ENCODE measurements at places on chromosomes 7 and 10.

GRCh38 chr7:28455486-28455885 is 43.2 kb downstream of the CREB5 start:
- no peak for DNase-seq

DNA sequence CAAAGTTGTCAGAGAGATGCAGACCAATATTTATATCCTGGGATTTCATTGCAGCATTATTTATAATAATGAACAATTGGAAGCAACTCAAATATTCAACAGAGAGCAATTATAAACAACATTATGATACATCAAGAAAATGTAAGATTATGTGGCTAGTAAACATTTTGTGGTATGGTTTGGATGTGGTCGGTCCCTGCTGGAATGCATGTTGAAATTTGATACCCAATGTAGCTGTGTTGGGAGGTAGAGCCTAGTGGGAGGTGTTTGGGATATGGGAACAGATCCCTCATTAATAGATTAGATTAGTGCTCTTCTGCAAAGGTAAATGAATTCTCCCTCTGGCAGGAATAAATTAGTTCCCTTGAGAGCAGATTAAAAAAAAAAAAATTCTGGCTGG is 350.9 kb downstream of the ANKRD30A start:
- DNase-seq = no peak

GRCh38 chr10:133489816-133490588 is 36.3 kb downstream of the SCART1 start:
- no peak for DNase-seq

- no peak for DNase-seq
Observed at GRCh38 chr10:100981178-100981772, 6.0 kb downstream of the MRPL43 start.

DNA sequence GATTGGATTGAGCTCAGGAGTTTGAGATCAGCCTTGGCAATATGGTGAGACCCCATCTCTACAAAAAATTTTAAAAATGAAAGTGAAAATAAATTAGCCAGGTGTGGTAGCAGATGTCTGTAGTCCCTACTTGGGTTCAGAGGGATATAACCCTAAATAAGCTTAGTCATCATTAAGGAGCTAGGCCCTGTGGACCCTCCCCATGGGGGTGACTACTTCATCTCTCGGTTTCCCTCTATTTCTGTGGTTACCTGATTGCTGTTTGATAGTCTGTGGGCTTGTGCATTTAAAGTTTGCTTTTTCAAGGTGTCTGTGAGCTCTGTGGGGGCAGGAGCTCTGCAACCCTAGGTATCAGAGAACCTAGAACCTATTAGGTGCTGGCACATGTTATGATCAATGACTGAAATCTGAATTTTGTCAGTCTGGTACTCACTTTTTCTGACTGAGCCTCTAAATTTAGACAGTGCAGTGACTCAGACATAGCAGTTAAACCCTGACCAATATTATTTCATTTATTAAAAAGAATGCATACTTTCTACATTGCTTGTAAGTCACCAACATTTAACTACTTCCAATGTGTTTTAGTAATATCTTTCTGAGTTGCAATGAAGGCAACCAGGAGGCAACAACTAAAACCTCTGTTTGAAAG is 8.1 kb upstream of the CUZD1 start:
- DNase-seq = no peak

DNA sequence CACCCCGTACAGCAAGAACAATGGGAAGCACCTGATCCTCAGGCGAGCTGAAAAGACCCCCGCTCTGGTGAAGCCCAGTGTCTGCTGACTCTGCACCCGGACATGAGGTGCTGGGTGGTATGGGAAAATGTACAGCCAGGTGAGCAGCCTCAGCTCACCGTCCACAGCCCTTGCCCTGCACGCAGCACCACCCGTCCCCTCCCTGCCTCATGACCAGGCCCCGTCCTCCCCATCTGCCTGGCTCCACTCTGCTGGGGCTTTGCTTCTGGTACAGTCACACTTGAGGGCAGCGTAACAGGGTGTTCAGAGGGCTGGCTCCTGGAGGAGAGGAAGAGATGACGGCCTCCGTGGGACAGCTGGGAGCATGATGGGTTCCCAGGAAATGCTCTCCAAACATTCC is 49.1 kb downstream of the NCAPG2 start:
- no peak for DNase-seq

- DNase-seq = no peak
Observed at GRCh38 chr7:107130487-107131220, 38.1 kb upstream of the HBP1 start.

DNA sequence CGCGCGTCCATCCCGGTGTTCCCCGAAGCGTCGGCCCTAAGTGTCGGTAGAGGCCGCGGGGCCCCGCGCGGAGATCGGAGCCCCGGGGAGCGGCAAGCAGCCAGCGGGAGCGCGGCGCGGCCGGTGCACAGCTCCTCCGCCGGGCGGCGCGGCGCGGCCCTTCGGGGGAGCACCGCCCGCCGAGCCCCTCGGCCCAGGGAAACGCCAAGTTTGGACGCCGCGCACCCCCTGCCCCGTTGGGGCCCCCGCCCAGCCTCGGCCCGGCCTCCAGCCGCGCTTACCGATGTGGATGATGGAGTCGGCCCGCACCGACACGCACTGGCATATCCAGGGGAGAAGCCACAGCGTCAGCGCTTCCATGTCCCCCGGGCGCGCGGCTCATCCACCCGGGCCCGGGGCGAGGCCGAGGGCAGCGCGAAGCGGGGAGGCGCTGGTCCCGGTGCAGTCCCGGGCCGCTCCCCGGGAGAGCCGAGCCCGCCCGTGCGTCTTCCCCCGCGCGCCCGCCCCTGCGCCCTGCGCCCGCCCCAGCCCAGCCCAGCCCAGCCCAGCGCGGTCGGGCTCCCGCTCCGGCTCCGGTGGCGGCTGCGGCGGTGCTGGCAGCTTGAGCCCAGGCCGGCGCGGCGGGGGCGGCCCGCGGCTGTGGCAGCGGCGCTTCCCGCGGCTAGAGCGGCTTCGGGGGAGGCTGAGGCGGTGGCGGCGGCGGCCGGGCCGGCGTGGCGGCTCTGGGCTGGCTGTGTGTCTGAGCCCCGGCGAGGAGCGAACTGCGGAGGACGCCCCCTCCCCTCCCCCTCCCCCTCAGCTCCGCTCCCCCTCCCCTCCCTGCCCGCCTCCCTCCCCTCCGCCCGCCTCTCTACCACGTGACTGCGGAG is at the start of gene GRID1:
Gene GRID1 (minus strand): TSS at position 763 of the 869 bp plus-strand sequence.
- peak; percentile 6 for DNase-seq

DNA sequence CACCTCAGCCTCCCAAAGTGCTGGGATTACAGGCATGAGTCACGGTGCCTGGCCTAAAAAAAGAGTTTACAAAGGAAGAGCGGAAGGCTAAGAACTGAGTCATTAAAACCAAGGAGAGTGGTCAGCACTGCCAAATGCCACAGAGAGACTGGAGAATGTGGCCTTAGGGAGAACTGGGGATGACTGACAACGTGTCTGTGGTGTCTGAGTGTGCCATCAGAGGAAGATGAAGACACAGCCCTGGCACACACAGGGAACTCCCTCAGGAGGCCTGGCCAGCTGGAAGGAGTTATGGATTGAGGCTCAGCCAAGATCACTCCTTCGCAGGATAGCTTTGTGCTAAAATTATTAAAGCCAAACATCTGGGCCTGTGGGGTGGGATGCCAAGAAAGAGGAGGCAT is 3.9 kb upstream of the INA start:
- no peak for DNase-seq

DNA sequence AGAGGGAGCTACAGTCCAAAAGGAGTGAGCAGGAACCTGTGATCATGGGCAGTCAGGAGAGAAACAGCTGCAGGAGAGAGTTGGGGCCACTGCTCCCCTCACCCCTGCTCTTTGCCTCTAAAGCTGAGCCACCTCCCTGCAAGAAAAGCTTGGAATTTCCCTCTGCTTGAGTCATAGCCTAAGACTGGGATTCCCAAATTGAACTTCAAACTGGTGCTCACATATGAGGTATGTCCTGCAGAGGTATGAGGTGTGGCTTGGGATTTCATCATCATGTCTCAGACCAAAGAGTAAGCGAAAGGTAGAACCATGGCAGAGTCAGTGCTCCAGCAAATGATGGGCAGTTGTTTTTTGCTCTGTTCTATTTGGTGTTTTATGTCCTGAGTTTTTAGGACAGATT is 237.1 kb upstream of the NRP1 start:
- DNase-seq = no peak

DNA sequence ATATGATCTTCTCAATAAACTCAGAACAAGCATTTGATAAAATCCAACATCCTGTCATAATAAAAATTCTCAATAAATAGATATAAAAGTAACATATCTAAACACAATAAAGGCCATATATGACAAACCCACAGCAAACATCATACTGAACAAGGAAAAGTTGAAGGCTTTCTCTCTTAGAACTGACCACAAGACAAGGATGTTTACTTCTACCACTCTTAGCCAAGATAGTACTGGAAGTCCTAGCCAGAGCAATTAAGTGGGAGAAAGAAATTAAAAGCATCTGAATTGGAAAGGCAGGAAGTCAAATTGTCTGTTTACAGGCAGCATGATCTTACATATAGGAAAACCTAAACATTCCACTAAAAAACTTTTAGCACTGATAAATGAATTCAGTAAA is 510.9 kb downstream of the ANKRD7 start:
- DNase-seq = no peak

DNA sequence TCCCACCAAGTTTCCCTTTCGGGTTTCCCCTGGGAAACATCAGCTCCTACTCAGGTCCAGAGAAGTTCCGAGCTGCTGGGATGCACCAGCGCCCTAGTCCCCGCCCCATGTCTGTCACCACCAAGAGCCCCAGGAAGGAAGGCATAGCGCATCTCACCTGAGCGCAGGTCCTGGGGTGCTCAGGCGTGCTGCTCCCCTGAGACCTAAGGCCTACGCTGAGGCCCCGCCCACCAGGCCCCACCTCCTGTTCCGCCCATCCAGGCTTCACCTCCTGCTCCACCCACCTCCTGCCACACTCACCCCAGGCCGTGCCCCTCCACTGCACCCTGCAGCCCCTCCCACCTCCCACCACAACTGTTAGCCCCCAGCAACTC is 1.2 kb upstream of the TFR2 start:
- DNase-seq = no peak

DNA sequence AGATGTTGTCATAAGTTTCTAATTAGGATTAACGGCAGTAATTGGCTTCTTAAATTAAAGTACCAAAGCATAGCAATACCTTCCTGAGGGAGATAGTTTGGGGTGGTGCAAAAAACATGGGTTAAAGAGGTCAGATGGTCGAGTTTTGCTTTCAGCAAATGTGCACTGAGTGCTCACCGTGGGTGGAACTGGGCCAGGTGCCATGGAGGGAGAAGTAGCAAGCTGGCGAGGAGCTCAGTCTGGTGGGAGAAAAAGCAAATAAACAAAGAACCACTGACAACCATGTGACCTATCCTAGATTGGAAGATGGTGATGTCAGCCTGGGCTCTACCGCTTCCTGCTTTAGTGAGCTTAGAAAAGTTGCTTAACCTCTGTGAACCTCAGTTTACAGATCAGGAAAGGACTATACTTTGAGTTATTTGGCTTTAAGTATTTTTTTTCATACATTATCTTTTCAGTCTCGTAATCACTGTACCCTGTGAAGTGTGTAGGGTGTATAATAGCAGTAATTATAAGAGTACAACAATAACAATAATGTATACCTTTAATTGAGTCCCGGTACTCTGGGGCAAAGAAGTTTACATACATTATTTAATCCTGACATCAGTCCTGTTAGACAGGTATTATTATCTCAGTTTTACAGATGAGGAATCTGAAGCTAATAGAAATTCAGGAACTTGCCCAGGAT is 69.0 kb upstream of the PDCD4 start:
- peak; percentile 63 for DNase-seq

DNA sequence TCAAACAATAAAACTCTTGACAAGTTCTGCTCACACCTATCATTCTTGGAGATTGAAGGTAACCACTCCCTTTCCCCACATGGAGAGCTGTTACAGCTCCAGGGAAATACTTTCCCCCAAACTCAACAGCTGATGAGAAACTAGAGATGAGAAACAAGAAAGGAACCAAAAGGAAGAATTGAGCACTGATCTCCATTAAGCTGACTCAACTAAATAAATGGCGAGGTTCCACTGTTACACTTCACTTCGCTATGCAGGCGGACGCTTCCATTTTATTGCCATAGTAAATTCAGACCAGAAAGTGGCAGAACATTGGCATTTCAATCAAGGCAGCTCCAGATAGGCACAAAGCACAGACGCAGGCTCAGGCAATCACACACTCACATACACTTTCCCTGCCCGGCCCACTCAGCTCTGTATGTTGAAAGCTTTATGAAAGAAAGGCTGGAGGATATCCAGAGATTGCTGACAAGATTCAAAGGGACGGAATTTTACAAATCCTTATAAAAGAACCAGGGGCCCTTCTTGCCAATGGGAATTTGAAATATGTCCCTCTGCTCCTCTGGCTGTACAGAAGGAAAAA is 11.5 kb upstream of the YAE1 start:
- no peak for DNase-seq

DNA sequence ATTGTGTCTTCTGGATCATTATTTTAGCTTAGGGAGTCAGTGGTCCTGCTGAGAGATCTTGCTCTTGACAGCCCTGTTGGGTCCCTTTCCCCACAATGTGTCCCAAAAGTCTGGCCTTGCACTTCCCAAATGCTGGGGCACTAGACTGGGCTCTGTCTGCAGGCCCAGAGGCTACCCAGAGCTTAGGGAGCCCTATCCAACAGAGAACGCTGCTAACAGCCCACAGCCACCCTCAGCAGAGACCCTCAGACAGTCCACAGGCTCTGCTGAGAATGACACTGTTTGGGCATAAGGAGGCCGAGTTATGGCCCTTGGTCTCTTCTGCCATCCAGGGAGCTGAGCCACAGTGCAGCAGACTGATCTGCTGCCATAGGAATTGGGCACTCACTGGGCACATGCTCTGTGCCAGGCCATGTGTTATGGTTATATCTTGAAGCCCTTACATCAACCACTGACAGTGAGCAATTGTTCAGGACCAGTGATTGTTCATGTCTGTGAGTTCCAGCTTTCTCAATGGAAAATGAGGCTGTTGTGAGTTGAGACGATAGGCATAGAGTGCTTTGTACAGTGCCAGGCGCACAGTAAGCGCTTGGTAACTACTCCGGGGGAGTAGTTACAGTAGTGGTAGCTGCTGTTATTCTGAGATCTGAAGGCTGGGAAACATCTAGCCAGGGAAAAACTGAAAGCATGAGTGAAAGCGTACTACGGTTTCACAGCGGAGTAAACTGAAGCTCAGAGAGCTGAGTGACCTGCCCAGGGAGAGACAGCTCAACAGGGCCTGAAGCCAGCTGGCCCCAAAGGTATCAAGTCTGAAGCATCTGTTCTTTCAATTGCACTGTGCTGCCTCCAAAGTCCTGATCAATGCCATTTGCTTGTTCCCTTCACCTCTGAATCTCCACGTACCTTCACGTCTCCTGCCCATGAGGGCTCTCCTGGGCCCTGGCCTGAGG is 77.6 kb upstream of the PRLHR start:
- DNase-seq = no peak

DNA sequence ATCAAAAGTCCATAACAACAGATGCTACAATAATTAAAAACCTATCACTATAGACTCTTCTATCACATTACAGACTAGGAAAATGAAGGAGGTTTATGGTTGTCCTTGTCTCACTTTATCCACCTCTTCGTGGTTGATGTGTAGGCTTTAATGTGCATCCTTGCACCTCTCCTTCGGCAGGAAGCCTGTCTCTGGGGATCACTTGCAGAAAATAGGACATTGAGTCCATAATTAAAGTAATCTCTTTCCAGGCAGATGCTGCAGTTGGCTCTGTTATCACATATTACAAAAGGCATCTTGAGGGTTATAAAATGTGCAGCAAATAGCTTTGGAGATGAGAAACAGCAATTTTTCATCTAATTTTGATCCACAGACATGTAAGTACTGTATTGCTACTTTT is 168.4 kb downstream of the RELN start:
- no peak for DNase-seq

Measured in NCI-H748 treated with DMSO at 0.1 percent for 48 hours (cell line).